T-helper 17 cell (primary cell): ENCODE measurements at places on chromosomes 1 and 21.

GRCh38 chr1:245045087-245045881, 109.5 kb upstream of the KIF26B start:
- peaks cover 2% of the 10 kb centered on the region for H3K27me3 ChIP-seq
- DNase-seq, result no peak
- no peak overlapping the region for H3K27ac ChIP-seq
- peaks cover 3% of the 10 kb centered on the region for H3K4me1 ChIP-seq
- H3K4me3 ChIP-seq, result no peak overlapping the region
- H3K36me3 ChIP-seq, result no peaks in the 10 kb centered on the region

- DNase-seq, result no peak
- H3K36me3 ChIP-seq, result no peaks in the 10 kb centered on the region
- no peak overlapping the region for H3K4me3 ChIP-seq
- H3K27me3 ChIP-seq, result no peaks in the 10 kb centered on the region
- H3K27ac ChIP-seq, result no peak overlapping the region
- H3K4me1 ChIP-seq, result peaks cover 18% of the 10 kb centered on the region
Observed at GRCh38 chr1:3036447-3037280, 15.4 kb downstream of the ACTRT2 start.

GRCh38 chr1:62875676-62876075, 91.7 kb downstream of the ATG4C start:
- no peaks in the 10 kb centered on the region for H3K36me3 ChIP-seq
- H3K27me3 ChIP-seq, result no peaks in the 10 kb centered on the region
- no peak overlapping the region for H3K4me3 ChIP-seq
- no peak for DNase-seq
- no peak overlapping the region for H3K27ac ChIP-seq

DNA sequence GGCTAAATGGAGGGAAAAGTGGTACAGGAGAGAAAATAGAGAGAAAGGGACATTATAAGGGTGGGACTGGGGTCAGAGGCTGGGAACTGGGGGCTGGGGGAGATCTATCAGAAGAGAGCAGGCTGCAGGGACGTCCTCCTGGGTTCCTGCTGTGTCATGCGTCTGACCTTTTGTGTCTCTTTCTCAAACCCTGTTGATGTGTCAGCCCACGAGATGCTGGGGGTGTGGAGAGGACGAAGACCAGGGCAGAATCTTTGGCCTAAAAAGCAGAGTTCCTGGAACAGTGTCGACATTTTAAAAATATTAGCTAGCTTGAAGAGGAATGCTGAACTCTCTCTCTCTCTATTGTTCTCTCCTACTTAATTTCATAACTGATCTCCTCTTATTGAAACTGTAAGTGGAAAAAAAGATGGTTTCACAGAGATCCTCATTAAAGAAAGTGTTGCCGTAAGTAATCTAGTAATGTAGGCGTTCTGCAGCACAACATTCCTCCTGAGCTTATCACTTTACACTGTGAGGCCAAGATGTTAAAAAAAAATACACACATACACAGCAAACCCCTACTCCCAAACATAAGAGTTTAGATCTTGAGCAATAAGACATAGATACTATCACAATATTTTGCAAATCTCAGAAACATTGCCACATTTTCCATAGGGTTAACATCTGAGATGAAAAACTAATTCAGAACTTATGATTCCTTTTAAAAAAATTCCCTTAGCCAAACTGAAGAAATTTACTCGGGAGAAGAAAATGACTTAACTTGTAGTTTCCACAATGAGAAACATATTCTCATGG, 52.6 kb downstream of the RUNX1 start:
- H3K4me3 ChIP-seq, result peak overlapping the region; percentile 59
- no peaks in the 10 kb centered on the region for H3K27me3 ChIP-seq
- no peaks in the 10 kb centered on the region for H3K36me3 ChIP-seq

- peaks cover 7% of the 10 kb centered on the region for H3K36me3 ChIP-seq
- peaks cover 24% of the 10 kb centered on the region for H3K4me1 ChIP-seq
- H3K27ac ChIP-seq, result peak overlapping the region; percentile 81
Observed at GRCh38 chr1:231628207-231628876, 1.8 kb downstream of the DISC1 start.

DNA sequence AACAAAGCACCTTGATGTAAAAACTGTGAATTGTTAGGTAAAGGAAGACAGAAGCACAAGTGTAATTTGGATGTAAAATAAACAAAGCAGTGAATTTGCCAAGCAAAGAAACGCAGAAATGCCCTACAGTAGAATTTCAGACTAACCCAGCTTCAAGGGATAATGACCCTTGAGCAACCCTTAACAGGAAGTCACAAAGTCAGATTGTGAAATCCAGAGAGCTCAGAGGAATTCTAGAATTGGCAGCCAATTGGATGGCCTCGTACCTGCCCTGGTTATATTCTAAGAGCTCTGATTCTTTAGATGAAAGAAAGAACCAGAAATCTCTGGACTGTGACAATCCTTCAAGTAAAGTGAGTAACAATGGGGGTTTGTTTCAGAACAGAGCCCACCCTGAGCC, 152.7 kb upstream of the CHRM3 start:
- no peak overlapping the region for H3K4me3 ChIP-seq
- H3K27me3 ChIP-seq, result no peaks in the 10 kb centered on the region
- no peaks in the 10 kb centered on the region for H3K4me1 ChIP-seq
- H3K36me3 ChIP-seq, result no peaks in the 10 kb centered on the region
- no peak for DNase-seq

- no peak for DNase-seq
- H3K4me3 ChIP-seq, result peak overlapping the region; percentile 36
Observed at GRCh38 chr1:15681349-15682292, 2.5 kb upstream of the PLEKHM2 start.

DNA sequence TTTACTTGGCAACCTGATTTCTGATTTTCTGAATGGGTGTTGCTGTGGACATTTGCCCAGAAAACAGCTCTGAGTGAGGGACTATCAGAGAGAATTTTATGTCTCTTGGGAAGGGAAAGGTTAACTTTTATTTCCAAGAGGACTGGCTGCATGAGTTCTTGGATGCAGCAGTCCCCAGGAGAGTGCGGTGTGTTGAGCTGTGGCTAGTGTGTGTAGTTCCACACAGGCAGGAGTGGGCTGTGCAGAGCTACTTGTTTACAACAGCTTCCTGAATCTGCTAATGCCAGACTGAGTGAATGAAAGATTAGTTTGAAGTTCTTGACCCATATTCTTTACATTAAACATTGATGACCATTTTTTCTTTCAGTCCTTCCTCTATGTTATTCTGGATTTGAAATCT, 41.0 kb upstream of the APOBEC4 start:
- H3K27me3 ChIP-seq, result peaks cover 5% of the 10 kb centered on the region
- DNase-seq, result no peak
- H3K36me3 ChIP-seq, result peaks cover 2% of the 10 kb centered on the region
- H3K27ac ChIP-seq, result no peak overlapping the region
- peaks cover 12% of the 10 kb centered on the region for H3K4me1 ChIP-seq
- H3K4me3 ChIP-seq, result no peak overlapping the region

DNA sequence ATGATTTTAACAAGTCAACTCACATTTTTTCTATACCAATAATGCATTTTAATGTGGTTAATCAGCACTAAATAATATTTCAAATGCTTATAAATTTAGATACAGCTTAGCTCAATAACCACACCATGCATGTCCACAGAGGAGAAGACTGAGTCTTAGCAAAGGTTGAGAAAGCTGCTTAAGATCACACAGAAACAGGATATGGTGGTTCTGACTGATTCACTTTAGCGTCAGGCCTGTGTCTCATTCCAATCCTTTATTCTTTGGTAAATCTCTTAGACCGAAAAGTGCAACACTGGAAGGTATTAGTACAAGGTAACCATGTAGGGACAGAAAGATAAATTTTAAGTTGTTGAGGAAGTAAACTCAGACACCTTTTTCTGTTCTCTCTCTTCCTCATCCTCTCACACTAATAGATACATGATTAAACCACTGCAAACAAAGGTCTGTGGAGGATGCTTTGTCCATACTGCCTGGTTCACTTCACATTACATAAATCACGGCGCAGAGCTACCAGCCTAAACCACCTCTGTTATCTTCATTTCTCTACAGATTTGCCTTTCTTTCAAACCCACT, 139.0 kb downstream of the DPYD start:
- H3K4me3 ChIP-seq, result no peak overlapping the region
- no peaks in the 10 kb centered on the region for H3K36me3 ChIP-seq
- no peak overlapping the region for H3K27ac ChIP-seq
- peaks cover 3% of the 10 kb centered on the region for H3K4me1 ChIP-seq
- no peak for DNase-seq

DNA sequence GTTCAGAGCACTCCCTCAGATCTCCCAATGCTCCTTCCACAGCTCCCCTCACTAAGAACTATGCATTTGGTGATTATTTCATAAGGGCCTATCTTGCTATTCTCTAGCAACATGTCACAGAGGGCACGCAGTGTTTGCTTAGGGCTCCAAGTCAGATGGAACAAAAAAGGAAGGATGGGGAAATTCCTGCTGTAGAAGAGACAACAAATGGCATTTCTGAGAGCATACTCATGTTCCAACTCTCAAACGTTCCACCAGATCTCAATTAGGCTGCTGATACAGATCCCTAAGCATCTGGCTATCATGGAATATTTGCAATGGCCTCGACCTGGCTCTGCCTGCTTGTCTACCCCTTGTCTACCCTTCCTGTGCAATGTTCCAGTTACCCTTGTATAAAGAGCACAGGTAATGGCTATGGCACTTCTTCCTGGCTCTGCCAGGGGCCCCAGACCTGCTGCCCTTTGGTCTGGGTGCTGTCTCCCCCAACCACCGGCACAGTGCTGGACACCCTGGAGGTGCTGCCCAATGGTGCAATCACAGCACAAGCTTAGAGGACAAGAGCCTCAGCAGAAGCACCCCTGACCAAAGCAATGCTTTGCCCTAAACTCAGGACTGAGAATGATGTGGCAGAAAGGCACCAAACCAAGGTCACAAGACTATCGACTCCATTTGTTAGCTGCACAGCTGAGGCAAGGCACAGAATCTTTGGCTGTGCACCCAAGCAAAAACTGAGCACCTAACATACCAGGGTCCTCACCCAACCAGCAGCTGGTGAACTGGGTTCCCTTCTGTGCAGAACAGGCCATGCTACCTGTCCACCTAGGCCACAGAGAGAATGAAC, 3.6 kb downstream of the PARP1 start:
- H3K4me1 ChIP-seq, result peaks cover 60% of the 10 kb centered on the region
- peak overlapping the region; percentile 97 for H3K4me3 ChIP-seq
- H3K27ac ChIP-seq, result no peak overlapping the region
- DNase-seq, result no peak
- H3K27me3 ChIP-seq, result no peaks in the 10 kb centered on the region
- H3K36me3 ChIP-seq, result peaks cover 13% of the 10 kb centered on the region

- peak overlapping the region; percentile 75 for H3K4me3 ChIP-seq
- peaks cover 10% of the 10 kb centered on the region for H3K4me1 ChIP-seq
- H3K36me3 ChIP-seq, result no peaks in the 10 kb centered on the region
Observed at GRCh38 chr1:23838401-23838866, 13.2 kb upstream of the HMGCL start.

DNA sequence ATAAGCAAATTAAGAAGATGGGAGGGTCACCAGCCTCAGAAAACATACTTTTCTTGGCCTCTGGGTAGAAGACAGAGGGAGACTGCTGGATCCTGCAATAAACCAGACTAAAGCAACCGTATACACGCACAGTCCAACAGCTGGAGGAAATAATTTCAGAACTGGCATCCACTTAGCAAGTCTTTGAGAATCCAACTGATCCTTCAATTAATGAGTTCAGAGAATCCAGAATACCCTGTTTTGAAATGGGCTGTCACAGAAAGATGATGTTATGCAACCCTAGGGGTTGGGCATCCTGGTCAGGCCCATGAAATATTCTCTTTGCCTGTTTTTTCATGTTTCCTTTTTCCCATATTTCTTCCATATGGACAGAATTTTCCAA, 134.0 kb upstream of the MAGI3 start:
- peaks cover 3% of the 10 kb centered on the region for H3K4me1 ChIP-seq
- H3K36me3 ChIP-seq, result peaks cover 3% of the 10 kb centered on the region
- DNase-seq, result no peak
- H3K4me3 ChIP-seq, result no peak overlapping the region
- H3K27ac ChIP-seq, result no peak overlapping the region
- peaks cover 51% of the 10 kb centered on the region for H3K27me3 ChIP-seq

GRCh38 chr1:60540141-60540540, 466.6 kb upstream of the C1orf87 start:
- no peak for DNase-seq
- no peak overlapping the region for H3K27ac ChIP-seq
- H3K4me3 ChIP-seq, result no peak overlapping the region
- H3K27me3 ChIP-seq, result no peaks in the 10 kb centered on the region
- no peaks in the 10 kb centered on the region for H3K4me1 ChIP-seq

DNA sequence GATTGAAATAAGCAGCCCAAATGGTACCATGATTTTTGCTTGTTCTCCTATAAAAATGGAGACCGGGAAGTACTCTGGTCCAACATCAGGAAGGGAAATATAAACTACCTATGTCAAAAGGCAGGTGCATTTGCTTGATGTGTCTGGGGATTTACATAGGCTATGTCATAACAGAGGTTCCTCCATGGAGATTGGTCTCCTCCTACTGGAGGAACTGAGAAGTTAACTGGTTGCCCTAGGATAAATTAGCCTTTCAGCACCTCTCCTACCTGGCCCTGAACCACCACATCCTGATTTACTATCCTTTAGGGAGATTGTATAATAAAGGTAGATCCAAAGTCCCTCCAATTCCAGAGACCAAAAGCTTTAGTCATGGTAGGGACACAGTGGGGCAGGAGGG, 1109.3 kb upstream of the B3GALT2 start:
- H3K4me3 ChIP-seq, result peak overlapping the region; percentile 41
- no peaks in the 10 kb centered on the region for H3K27me3 ChIP-seq
- H3K36me3 ChIP-seq, result peaks cover 2% of the 10 kb centered on the region
- H3K4me1 ChIP-seq, result peaks cover 14% of the 10 kb centered on the region

GRCh38 chr1:80248886-80249285, 1242.4 kb upstream of the ADGRL4 start:
- no peaks in the 10 kb centered on the region for H3K4me1 ChIP-seq
- DNase-seq, result no peak
- H3K27me3 ChIP-seq, result no peaks in the 10 kb centered on the region

GRCh38 chr1:153389973-153390879, 647 bp downstream of the S100A8 start:
- peaks cover 61% of the 10 kb centered on the region for H3K27me3 ChIP-seq
- no peak overlapping the region for H3K27ac ChIP-seq
- DNase-seq, result no peak
- no peaks in the 10 kb centered on the region for H3K36me3 ChIP-seq
- H3K4me1 ChIP-seq, result peaks cover 2% of the 10 kb centered on the region

- H3K27me3 ChIP-seq, result no peaks in the 10 kb centered on the region
- H3K36me3 ChIP-seq, result no peaks in the 10 kb centered on the region
- no peak for DNase-seq
- H3K4me3 ChIP-seq, result peak overlapping the region; percentile 87
- no peak overlapping the region for H3K27ac ChIP-seq
- peaks cover 35% of the 10 kb centered on the region for H3K4me1 ChIP-seq
Observed at GRCh38 chr1:66247415-66248208, 286.3 kb upstream of the SGIP1 start.

- peaks cover 32% of the 10 kb centered on the region for H3K4me1 ChIP-seq
- no peaks in the 10 kb centered on the region for H3K27me3 ChIP-seq
- H3K36me3 ChIP-seq, result peaks cover 3% of the 10 kb centered on the region
- H3K4me3 ChIP-seq, result peak overlapping the region; percentile 98
Observed at GRCh38 chr21:39182016-39182415, 1.2 kb downstream of the PSMG1 start.
